Amniotic epithelial cell (primary cell): ENCODE measurements at places on chromosomes 12 and 14.

- no peak for DNase-seq
Measured at GRCh38 chr14:104702673-104703072, 13.3 kb downstream of the INF2 start.

DNA sequence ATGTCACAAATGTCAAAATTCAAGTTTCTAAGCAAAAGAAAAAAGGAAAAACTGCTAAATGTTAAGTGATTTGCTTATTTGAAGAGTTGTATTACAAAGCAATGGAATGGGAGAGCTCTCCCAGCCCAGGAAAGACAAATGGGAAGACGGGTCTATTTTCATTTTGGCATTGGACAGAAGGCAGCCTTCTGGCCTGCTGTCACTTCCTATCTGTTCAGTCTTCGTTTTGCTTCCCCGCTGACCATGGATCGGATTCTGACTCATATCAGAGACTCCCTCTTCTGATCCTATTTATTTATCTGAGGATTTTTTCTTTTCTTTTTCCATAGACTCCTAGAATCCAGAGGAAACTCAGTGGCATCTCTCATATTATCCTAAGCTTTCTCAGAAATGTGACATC is 634.9 kb downstream of the DIO2 start:
- DNase-seq, result no peak

GRCh38 chr12:43806737-43807072 is 588 bp upstream of the TWF1 start:
- DNase-seq, result no peak

- DNase-seq, result peak; percentile 90
Measured at GRCh38 chr14:71725922-71726579, 206.2 kb upstream of the RGS6 start.

- DNase-seq, result no peak
Measured at GRCh38 chr14:44317441-44317746, 189.7 kb downstream of the FSCB start.

- DNase-seq, result no peak
Measured at GRCh38 chr14:61106271-61106958, 125.4 kb downstream of the SLC38A6 start.

DNA sequence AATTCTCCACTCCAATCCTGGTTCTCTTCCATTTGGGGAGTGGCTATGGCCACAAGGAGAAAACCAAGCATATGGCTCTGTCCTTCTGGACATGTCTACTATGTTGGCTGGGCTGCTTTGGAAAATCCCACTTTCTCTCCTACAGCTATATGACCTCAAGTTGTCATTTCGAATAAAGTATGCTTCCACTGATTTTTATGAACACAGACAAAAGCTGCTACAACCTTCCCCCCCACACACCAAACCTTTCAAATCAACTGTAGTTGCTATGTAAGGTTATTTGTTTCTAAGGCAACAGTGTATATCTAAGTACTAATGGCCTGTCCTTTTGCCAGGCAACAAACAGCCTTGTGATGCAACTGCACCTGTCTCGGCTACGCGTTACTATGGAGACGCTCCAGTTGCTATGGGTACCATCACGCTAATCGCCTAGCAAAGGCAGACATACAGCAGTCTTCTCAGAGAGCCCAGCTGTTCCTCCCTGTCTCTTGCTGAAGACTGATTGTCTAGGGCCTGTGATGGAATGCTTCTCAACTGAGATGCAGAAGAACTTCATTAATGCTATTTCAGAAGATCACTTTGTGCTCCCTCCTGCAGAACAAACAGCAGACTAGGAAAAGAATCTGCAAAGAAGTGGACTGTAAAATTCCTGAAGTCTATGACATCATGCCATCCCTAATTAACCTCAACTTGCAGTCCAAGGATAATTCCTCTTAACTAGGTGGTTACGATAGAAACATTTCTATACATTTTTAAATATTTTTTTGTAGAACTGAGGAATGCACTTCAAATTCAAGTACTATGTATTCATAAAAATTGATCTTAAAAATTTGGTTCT is 67.6 kb downstream of the FOXN3 start:
- DNase-seq, result peak; percentile 66

DNA sequence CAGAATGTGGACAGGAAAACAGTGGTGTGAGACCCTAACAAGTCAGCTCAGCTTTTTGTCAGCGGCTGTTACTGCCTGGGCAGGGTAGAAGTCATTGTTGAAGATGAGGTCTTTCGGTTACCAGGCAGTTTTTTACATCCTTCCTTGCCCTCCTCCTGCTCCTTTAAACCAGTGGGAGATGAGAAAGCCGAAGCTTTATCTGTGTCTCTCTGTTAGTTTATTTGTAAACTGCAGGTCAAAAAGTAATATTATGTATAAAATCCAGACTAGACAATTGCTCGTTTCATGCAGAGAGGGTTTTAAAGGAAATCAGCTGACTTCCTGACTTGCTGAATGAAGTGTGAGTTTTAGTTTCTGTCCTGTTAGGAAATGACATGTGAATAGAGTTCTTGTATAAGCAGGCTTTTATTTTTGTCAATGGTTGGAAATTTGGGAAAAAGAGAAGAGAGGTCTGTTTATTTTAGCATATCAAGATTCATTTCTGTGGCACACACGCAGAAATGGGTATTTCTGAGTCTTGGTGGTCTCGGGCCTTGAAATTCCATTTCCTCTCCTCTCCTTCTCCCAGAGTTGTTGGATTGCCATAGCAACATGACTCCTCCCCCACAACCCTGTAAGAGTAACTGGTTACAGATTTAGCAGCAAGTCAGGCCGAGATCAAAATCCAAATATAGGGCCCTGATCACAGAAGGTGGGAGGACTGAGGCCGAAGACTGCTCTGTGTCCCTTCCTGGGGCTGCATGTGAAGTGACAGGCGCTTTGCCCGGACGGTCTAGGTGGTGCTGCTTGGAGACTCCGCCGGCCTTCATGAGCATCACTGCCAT is 60.8 kb downstream of the SAMD4A start:
- DNase-seq, result peak; percentile 57

DNA sequence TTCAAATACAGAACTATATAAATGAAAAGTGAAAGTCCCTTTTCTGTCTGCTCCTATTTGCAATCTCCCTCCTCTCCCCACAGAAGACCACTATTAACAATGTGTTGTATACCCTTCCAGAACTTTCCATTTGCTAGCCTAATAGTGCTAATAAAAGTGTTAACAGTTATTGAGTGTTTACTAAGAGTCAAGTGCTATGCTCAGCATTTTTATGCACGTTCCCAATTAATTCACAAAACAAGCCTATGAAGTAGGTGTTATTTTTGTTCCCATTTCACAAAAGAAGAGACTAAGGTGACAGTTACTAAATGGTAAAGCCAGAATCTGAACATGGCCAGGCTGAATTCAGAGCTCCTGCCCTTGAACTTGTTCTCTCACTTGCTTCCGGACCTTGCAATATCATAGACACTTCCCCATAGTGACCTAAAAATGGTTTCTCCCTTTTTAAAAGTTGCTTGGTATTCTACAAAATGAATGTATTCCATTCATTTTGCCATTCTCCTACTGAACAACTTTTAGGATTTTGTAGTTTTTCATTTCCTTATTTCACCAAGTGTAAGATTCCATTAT is 1.6 kb upstream of the PRKAB1 start:
- no peak for DNase-seq

GRCh38 chr12:57889500-57889989 is 43.0 kb upstream of the CTDSP2 start:
- DNase-seq, result peak; percentile 58

DNA sequence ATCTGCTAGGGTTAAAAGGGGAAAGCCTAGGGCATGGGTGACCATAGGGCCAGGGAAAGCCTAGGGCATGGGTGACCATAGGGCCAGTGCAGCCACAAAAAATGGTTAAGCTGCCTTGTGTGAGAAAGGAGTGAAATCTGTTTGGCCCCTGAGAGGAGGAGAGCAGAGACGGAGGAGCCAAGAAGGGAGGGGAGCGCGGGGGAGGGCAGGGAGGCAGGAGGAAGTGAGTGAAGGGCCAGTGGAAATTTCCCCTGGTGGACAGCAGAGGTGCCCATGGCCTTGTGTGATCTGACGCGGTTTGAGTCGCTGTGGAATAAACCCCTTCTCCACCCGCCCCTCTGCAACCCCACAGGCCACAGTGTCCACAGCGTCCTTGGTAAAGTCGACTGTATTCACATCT is 618 bp upstream of the AQP6 start:
- DNase-seq, result no peak

GRCh38 chr14:29444216-29444615 is 483.4 kb downstream of the PRKD1 start:
- DNase-seq, result peak; percentile 92

- DNase-seq, result no peak
Measured at GRCh38 chr12:13777374-13777773, 204.0 kb downstream of the GRIN2B start.

DNA sequence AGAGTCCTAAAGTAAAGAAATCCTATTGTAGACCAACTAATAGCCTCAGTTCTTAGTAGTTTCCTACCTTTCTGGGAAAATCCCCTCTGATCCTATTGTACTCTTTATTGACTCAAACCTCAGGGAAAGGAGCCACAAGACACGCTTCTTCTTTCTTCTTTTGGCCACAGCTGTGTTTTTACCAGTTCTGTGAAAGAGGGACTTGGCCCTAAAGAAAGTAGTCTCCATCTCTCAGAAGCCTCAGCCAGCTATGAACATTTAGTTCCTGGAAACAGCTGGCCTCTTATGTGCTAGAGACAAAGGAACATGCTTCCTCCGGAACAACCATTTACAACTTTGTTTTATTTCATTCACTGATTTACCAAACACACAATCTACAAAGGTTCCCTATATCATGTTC is 66.1 kb upstream of the ARID2 start:
- no peak for DNase-seq

- DNase-seq, result no peak
Measured at GRCh38 chr12:53211476-53212381, 4.7 kb upstream of the ITGB7 start.
